Hematopoietic multipotent progenitor cell treated with erythropoietin and hydrocortisone succinate and interleukin-3 and kit ligand, for 4 days (in vitro differentiated cells): ENCODE measurements at places on chromosomes 1 and 21.

DNA sequence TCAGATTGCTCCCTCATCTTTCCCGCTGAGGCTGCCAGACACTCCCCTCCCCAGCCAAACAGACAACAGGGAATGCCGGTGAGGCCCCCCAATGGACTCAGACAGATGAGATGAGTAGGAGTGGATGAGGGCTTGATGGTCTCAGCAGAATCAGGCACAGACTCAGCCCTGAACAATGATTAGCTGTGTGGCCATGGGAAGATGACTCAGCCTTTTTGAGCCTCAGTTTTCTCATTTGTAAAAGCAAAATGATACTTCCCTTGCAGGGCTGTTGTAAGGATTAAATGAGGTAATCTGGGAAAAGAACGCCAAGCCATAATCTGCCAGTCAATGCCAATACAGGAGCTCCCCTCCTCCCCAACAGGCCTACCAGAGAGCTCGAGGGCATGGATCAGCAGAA lies 12.4 kb downstream of the C1orf198 start:
- no peak for DNase-seq

DNA sequence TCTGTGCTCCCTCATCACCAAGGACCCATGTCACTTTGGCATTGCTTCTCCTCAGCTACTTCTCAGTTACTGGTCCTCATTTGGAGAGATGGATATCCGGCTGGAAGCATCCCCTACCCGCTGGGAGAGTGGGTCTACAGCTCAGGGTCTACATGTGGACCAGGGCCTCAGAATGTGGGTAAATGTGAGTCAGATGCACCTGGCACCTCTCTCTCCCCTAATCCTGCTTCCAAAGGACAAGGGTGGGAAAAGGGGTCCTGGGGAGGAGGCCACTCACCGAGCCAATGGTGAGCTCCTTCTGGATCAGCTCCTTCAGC lies 908 bp downstream of the S100A6 start:
- DNase-seq, result no peak

DNA sequence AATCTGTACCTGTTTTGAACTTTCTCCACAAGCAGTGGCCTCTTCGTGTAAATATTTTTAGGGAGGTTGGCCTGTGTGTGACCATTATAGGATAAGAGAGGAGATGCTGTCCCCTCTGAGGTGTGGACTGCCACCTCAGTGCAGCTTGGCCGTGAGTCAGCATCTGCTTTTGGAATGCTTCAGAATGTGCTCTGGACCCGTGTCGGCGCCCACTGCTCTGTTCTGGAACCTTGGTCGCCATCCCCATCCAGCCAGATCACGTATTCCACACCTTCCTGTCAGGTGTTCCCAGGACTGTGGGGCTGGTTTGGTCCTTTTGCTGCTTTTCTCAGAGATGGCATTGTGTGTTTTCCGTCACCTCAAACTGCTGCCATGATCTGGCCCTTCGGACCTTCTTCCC lies 5.5 kb downstream of the UCK2 start:
- DNase-seq, result no peak

DNA sequence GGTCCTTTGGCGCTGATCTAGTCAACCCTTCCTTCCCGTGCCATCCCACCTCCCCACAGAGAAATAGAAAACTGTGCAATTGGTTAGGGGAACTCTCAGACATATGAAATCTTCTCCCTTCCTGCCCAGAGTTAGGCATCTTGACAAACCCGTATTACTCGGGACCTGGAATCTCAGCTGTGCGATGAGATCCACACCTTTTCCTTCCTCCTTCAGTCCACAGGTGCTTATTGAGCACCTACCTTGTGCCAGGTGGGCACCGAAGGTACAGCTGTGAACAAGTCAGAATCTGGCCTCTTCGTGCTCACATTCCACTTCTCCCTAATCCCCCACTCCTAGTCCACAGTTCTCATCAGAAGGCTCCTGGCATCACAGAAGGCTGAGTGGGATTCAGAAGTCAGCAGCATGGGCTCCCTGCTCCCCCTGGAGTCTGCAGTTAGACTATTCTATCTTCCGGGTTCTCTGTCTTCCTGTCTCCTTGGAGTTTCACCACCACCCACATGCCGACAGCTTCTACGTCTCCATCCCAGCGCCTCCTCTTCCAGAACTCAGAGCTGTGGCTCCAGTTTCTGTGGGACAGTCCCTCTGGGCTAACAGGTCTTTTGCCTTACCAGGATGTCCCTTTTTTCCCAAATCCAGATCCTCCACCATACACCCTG lies 23.0 kb downstream of the KNCN start:
- DNase-seq, result no peak

DNA sequence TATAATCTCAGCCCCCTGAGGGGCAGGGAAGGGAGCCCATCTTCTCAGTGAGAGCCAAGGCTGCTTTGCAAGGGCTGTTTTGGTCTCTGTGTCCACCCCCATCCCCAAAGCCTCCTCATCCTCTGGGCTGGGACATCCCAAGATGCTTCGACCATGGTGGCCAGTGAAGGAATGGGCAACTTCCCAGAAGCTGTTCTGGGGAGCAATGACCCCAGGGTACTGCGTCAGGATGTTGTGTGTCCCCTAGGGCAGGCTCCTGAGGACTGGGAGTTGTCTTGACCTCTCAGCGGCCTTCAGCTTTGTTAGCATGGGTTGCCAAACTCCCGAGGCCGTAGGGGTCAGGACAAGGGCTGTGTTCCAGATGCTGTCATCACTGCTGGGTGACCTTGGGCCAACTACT lies 238.4 kb upstream of the POU3F1 start:
- DNase-seq, result no peak

DNA sequence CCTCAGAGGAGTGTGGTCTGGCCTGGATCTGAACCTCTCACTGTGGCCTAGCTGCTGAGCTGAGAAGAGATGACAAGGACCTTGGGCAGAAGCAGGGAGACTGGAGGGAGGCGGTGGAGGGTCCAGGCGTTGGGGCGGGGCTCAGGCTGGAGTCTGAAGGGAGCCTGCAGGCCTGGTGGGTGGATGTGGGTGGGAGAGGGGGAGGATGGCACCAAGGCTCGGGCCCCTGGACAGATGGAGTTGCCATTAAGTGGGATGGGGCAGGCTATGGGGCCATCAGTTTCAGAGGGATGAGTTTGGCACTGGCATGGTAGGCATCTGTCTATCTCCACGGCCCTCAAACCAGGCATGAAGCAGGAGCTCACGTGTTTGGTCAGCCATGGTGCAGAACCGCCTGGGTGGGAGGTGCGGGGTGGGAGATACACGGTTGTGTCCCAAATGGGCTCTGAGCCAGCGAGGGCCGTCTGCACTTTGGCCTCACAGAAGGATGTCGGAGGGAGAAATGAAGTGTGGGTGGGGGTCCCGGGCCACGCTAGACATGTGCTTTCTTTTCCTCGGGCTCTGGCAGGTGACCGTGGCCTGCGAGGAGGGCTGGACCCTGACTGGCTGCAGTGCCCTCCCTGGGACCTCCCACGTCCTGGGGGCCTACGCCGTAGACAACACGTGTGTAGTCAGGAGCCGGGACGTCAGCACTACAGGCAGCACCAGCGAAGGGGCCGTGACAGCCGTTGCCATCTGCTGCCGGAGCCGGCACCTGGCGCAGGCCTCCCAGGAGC lies 23.6 kb downstream of the PCSK9 start:
- DNase-seq, result no peak

- DNase-seq, result peak; percentile 81
These were observed 82.0 kb upstream of the ROR1 start for GRCh38 chr1:63691701-63692425.

- DNase-seq, result no peak
These were observed 651.6 kb upstream of the ADGRL4 start for GRCh38 chr1:79657951-79658658.

- no peak for DNase-seq
These were observed 303.6 kb downstream of the BARHL2 start for GRCh38 chr1:90413519-90413918.

DNA sequence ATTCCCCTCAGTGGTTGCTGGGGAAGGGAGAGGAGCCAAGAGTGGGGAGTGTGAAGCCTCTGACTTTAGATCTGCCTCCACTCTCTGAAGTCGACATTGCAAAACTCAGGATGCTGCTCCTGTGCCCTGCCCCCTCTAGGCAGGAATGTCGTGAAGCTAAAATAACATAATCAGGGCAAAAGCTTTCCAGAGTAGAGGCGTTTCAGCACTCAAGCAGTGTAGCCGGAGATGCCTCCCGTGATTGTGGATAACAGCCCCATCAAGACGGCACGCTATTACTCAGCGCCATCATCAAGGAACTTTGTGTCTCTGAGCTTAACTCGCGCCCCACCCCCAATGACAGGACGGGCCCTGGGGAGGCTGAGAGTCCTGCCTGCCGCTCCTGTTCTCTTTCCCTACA lies 60.0 kb downstream of the FBXO2 start:
- DNase-seq, result no peak

DNA sequence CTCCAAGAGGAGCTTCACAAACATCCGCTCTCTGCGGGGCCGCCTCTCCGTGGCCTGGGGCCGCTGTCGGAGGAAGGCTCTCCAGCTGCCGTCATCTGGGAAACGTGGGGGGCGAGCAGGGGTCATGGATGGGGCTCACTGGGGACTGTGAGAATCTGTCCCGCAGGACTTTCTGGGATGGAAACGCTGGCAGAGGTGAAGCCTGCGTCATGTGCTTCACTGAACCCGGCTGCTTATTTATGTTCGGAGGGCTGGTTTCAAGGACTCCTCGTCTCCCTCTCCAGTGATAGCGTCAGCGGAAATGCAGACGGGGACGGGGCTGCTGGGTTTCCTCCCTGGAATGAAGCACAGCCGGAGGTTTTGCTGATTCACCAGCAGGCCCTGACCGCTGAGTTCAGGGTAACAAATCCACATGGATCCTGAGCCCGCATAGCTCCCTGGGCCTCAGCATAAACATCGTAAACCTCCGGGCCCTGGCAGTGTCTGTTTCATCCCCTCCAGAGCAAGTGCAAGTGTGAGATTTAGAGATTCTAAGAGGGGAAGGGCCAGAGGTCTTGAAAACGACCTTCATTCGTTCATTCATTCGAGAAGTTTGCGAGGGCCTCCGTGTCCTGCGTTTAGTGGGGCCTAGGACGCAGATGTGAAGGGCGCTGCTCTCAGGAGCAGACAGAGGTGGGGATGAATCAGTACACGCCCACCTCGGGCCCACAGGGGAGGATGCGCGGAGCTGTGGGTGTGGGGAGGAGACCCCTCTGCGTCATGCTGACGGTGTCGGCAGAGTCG lies 7.0 kb upstream of the POFUT2 start:
- no peak for DNase-seq

DNA sequence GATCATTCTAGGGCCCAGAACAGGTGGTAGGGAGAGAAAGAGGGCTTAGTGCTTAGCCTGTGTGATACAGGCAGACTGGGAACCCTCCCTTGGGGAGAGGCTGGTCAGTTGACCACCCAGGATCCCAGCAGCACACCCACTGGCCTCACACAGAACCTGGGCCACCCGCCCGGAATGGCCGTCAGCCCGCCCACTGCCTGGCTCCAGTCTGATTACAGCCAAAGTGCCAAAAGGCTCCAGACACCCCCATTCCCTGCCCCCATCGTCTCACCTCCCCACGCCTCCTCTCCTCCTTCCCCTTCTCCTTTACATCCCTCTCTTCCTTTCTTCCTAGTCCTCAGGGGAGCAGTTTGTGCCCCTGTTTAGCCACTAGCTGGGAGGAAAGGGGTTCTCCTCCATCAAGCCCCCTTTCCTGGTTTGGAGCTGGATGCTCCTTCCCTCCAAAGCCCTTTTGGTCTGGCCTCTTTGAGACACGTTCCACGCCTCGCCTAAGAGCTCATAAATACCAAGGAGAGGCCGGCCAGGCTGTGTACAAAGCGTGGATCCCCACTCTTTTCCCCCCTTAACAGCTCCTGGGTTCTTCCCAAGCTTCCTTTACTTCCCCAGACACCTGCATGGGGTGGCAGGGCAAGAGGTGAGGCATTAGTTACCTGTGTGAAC lies 4.6 kb upstream of the WNT2B start:
- no peak for DNase-seq

DNA sequence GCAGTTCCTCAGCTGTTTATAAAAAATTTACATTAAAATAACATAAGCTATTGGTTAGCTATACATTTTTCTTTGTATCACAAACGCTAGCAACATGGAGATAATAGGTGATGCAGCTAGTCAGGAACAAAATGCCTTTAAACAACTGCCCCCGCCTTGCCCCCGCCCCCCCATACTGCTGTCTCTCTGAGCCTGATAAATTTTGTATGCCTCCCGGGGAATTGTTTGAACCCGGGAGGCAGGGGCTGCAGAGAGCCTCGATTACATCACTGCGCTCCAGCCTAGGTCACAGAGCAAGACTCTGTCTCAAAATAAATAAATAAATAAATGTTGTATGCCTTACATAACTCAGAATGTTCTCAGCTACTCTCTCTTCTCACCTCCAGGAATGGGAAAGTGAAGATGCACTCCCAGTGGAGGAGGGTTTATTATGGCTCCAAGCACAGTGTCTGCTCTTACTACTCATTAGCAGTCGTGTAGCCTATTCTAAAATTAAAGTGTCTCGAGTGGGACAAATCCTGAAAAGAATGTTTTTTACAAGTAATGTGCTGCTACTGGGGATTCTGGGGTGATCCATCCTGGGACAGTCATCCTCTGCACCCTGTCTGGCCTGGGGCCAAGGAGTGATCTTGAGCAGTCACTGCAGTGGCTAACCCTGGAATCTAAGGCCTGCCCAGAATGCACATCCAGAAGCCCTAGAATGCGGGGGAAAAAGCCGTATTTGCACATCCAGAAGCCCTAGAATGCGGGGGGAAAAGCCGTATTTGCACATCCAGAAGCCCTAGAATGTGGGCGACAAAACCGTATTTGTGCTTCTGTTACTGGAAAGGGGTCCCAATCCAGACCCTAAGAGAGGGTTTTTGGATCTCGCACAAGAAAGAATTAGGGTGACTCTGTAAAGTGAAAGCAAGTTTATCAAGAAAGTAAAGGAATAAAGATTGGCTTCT lies 39.4 kb upstream of the ZNF496 start:
- DNase-seq, result no peak

- no peak for DNase-seq
These were observed 35.3 kb upstream of the CLIC4 start for GRCh38 chr1:24709791-24710441.

GRCh38 chr1:26520339-26520738 lies 9.2 kb upstream of the RPS6KA1 start:
- DNase-seq, result no peak

- no peak for DNase-seq
These were observed 139.4 kb downstream of the POU2F1 start for GRCh38 chr1:167360120-167360519.

DNA sequence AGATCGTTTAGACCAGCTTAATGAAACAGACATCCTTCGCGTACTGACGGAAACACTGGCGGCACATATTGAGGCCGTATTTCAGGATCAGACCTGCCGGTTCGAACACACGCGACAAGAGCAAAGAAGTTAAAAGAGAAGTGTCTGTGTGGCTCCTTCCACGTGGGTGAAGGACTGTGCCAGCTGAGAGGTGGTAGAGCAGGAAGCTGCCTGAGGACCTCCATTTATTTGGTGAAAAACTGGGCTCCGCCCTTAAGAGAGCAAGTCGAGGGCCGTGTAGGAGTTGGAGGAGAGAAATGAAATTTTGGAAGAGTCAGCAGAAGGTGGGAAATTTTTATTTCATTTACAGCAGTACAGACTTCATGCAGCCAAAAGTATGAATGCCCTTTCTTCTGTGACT lies 38.8 kb upstream of the ADORA3 start:
- DNase-seq, result no peak

DNA sequence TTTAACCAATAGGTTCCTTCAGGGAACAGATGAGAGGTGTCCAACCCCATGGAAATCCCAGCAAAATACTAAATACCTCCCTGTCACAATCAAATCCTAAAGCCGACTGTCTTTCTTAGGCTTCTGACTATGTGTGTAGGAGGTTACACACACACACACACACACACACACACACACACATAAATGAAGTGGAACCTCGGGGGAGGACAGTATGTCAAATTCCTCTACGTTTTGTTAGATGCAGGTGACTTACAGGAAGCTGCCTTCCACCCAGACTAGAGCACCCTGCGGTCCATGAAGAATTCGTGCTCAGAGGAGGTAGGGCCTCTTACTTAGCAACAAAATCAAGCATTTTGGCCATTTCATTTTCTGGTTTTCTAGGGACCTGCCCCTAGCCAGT lies 16.4 kb downstream of the RSPH1 start:
- DNase-seq, result no peak
